ENCODE measurements at places on chromosomes 16 and 17.
A peak's percentile ranks its signal among the peaks of the same experiment; 100 is the strongest.

GRCh38 chr16:10949424-10949970 lies 5.1 kb downstream of the CLEC16A start:
- peak; percentile 86 for DNase-seq

- peak; percentile 78 for DNase-seq
Observed at GRCh38 chr17:64306850-64307463, 43.9 kb upstream of the TEX2 start.

DNA sequence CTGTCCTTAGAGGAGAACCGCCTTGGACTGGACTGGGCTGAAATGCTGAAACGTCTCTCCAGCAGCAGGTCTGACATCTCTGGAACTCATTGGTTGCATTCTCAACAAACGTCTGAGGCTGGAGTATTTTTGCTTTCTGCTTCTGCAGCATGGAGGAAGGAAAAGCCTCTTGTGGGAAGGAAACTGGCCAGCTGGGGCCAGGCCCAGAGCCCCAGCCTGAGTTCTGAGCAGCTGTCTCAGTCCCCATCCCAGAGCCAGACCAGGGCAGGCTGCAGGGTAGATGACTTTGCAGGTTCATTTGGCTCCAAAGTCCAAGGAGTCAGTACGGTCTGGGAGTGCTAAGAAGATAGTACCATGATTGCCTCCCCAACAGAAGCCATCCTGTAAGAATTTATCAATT lies 18.3 kb downstream of the TEKT3 start:
- DNase-seq: no peak

DNA sequence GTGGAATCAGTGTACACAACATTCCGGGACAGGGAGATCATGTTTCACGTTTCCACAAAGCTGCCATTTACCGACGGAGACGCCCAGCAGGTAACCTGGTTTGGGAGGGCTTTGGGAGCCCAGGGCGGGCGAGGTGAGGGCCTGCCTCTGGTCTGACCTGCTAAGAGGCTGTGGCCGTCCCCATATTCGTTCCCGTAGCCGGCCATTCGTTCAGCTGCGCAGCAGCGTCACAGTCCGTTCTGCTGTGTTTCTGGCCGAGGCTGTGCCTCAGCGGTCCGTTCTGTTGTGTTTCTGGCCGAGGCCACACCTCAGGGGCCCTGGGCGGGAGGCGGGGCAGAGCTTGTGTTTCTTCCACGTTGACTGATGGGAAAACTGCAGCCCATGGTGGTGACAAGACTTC lies 68.0 kb downstream of the OR1D5 start:
- DNase-seq: no peak

DNA sequence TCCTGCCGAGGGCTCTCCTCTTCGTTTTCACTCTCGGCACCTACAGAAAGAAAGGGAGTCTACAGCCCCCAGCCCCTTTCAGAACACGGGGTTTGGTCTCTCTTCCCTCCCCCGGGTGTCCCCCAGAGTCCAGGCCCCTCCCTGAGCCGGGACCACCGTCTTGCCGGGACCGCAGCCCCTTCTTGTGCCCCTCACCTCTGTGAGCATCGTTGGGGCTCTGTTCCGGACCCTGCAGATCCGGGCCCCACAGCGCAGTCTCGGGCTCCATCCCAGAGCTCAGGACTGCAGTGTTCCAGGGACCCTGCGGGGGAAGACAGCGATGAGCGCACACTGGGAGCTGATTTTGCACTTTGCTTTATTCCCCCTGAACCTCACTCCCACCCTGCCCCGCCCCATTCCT lies 2.8 kb downstream of the ZNF629 start:
- no peak for DNase-seq

- DNase-seq: no peak
Observed at GRCh38 chr17:44382917-44383316, 6.5 kb downstream of the ITGA2B start.

DNA sequence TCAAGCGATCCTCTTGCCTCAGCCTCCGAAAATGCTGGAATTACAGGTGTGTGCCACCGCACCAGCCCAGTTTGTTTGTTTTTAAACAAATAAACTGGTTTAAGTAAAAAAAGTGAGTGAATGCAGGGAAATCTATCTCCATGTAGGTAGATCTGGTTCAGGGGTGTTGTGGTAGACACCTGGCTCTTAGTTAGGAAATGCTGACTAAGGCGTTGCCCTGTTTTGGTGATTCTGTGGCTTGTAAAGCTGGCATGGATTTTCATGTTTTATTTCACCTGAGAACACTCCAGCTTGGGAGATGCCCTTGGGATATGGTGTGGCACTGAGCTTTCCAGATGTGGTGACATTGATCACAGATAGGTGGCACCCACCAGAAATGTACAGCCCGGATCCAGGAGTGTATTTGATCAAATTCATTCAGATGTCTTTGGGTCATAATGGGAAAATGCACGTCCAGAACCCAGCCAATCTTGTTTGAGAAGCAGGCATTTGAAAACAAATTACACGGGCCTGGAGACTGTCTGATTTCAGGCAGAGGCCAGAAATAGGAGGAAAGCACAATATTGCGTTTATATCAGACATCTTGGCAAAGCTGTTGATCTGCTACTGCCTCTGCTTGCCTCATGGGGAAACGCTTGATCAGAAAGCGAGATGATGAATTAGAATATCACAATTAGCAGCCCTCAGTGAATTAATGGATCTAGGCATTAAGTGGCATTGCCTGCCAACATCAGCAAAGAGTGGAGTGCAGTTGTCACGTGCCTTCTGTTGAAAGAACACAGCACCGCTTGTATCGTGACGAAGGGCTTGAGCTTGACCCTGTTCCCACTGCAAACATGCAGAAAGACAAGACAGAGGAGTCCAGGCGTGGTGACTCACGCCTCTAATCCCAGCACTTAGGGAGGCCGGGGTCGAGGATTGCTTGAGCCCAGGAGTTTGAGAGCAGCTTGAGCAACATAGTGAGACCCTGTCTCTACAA lies 7.3 kb upstream of the IL34 start:
- DNase-seq: no peak

DNA sequence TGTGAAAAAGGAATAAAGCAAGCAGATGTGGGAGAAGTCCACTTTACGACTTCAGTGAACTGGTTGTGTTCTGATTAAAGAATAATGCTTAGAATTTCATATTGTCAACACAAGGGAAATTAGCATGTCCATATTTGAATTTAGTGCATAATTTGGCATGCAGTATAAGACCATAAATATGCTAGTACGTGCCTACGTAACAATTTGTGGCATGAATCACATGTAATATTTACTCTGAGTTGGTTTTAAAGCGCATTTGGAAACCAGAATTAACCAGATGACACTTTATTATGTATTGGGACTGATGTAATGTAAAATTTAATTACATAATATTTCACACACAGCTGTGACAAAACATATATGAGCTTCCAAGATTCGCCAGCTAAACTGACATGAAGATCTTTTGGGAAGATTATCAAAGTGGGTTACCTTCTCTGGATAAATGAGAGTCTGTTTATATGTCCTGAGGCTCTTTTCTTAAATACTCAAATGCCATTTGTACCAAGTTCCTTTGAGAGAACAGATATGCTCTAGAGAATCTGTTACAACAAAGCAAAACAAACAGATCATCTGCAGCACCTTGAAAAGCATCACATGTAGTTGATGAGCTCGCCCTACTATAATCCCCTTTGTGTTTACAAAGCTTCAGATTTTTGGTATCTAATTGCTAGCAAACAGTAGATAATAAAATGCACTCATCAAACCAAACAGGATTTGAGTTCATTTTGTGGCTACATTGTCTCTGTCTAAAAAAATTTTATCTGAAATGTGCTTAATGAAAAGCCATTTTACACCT lies 1468.6 kb downstream of the CDH11 start:
- no peak for DNase-seq

DNA sequence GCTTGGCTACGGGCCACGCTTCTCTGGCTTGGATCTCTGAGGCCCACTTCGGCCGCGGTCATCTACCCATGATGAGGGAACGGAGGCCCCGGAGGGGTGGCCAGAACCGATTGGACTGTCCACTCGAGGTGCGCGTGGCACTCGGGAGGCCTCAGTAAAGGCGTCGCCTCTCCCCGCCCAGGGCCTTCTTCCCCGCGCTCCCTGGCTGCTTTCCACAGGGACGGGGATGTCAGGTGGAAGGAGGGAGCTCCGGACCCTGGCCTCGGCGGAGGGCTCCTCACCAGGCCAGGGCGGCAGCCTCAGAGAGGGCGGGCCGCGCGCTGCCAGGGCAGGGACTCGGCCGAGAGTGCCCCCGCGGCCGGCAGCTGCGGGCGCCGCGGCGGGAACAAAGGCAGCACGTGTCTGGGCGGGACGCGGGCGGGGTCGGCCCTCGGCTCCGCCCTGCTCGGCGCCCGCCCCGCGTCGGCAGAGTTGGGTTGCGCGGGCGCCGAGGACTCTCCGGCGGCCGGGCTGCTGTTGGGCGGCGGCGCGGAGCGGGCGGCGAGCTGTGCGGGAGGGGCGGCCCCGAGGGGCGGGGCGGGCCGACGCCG lies 587 bp upstream of the CDK5R1 start:
- DNase-seq: peak; percentile 89

DNA sequence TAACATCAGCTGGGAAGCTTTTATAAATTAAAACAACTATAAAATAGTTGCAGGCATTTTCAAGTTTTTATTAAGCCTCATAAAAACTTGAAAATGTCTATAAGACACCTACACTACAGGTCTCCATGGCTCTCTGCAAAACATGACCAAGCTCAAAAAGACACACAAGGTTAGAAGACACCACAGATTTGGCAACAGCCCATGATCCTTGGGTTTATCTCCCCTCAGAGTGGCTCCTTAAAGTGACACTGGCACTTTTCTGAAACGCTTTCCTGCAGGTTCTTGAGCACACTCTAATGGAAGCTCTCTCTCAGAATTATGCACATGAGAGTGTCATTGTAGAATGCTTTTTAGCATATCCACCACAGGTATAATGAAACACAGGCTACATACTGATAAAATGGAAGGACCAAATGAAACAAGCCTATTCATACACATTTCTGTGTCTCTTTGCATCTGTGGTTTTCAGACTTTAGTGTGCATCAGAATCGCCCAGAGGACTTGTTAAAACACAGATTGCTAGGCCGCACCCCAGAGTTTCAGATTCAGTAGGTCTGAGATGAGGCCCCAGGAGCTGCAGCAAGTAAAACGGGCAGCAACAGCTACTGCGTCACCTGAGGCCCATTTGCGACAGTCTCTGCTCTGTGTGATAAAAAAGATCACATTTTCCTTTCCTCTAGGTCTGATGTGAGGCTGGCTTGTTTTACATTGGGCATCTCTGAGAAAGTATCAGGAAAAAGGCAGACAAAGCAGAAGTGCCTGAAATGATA lies 75.0 kb upstream of the WSB1 start:
- DNase-seq: no peak

- DNase-seq: no peak
Observed at GRCh38 chr17:596287-596686, 118.4 kb downstream of the VPS53 start.

GRCh38 chr17:44381810-44382305 lies 7.6 kb downstream of the ITGA2B start:
- DNase-seq: no peak

GRCh38 chr17:46175891-46176290 lies 17.3 kb downstream of the KANSL1 start:
- DNase-seq: no peak

DNA sequence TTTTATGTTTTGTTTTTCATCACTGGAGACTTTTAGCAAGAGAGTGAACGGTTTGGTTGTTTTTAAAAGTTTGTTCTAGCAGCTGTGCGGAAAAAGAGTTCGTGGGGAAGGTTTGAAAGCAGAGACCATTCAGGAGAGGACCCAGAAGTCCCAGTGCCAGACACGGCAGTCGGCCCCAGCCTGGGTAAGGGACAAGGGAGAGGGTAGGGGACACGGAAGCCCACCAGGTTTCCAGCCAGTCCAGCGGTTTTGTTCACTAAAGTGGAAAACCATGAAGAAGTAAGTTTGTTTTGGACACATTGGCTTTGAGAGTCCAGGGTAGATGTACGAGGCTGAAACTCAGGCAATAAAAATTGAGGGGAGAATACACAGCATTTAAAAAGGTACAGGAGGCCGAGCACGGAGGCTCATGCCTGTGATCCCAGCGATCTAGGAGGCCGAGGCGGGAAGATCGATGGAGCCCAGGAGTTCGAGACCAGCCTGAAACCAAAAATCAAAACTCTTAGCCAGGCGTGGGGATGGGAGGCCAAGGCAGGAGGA lies 56.8 kb upstream of the RPH3AL start:
- DNase-seq: no peak

- peak; percentile 72 for DNase-seq
Observed at GRCh38 chr16:27515874-27516353, 33.8 kb downstream of the GTF3C1 start.

- DNase-seq: peak; percentile 55
Observed at GRCh38 chr16:58128711-58129096, 477 bp downstream of the CFAP20 start.

- DNase-seq: no peak
Observed at GRCh38 chr17:14019186-14019956, 49.9 kb upstream of the COX10 start.

- no peak for DNase-seq
Observed at GRCh38 chr16:86324320-86324719, 186.0 kb upstream of the FOXF1 start.

GRCh38 chr17:48770954-48771353 lies 42.4 kb upstream of the HOXB13 start:
- no peak for DNase-seq

GRCh38 chr17:46894476-46895151 lies 28.3 kb upstream of the GOSR2 start:
- peak; percentile 45 for DNase-seq

DNA sequence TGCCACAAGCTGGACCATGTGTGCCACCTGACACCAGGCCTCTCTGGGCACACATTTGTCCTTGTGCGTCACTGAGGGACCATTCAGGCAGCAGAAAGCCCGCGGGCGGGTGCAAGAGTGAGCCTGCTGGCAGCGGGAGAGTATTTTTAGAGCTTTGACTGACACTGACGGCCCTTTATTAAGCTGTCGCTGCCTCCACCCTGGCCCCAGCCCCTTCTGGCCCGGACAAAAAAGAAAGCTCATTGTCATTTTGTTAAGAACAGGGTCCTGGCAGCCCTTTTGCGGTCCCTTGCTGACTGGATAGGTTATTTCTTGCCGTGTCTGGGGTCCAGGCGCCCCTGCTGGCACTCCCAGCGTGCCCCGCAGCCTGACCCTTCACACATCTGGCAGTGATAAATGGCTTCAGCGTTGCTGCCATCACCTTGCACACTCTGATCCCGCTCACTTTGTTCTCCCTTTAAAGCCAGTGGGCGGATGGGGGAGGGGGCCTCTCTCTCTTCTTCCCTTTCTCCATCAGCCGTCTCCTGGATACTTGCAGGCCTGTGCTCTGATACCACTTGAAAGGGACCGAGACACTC lies 78.4 kb upstream of the NKD1 start:
- peak; percentile 49 for DNase-seq
